ENCODE measurements at places on chromosomes 6 and 20. TPM values are rescaled to one million over a fixed set of nuclear protein-coding genes. Genes with fewer than 3 reads are reported as not detected.

GRCh38 chr20:62816884-62817873 is at the start of gene COL9A3:
COL9A3 (plus strand) TSS chr20:62817050; CDS start chr20:62817065, 15 bp downstream.
- DNase-seq, result no peak

- peak; percentile 90 for DNase-seq
These were observed 40.0 kb upstream of the APCDD1L start for GRCh38 chr20:58555078-58555765.

The MCCD1 gene
- total RNA-seq, result not detected

GRCh38 chr6:107398001-107398400 is 61.4 kb downstream of the PDSS2 start:
- DNase-seq, result no peak

The ERVFRD-1 gene
- not detected for total RNA-seq

The ARID1B gene
- total RNA-seq, result 75.4 TPM

The APOBEC2 gene
- not detected for total RNA-seq

DNA sequence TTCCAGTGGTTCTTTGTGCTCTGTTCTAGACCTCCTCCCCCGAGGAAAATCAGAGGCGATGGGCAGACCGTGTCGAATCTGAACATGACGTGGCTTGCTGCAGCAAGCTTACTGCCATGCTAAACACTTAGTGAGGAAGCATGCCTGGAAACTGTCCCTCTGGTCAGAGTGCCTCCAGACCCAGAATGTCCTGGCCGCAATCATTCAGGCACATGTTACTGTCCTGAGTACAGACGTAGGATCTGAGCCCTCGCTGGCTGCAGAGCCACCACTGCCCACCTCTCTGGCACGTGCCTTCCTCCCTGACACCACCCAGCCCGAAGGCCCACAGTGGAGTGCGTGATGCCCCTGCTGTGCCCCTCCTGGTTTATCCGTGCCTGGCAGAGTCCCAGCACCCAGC is 163.6 kb downstream of the SYNDIG1 start:
- DNase-seq, result peak; percentile 29

DNA sequence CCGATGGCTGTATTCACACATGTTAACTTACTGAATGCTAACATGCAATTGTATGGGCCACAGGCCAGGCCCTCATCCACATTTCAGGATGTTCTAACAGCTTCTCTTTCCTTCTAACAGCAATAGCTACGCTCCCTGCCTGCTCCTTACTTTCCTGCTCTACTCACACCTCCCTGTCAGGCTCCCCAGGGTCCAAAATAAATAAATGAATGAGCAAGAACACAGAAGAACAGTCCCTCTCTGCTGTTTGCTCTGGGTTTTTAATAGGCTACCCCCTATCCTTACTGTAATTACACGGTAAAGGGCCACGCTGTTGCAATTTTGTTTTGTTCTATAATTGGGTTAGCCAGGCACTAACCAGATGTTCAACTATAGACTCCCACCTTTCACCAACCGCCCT is 135.6 kb downstream of the GMDS start:
- DNase-seq, result no peak

DNA sequence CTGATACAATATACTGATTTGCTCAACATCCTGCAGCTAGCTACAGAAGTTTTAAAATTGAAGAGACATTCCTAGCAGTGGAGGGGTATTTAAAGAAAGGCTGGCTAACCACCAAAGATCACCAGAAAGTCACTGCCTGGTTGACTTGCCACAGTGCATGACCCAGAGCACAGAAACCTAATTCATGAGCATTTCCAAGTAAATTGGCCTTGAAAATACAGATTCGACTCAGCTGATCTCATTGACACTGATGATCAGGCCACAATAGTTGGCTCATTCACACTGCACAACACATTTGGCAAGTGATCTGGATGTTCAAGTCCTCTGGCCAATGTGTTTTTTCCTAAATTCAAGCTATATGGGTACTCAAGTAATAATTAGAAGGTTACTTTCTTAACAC is 13.3 kb upstream of the TDRD6 start:
- no peak for DNase-seq

DNA sequence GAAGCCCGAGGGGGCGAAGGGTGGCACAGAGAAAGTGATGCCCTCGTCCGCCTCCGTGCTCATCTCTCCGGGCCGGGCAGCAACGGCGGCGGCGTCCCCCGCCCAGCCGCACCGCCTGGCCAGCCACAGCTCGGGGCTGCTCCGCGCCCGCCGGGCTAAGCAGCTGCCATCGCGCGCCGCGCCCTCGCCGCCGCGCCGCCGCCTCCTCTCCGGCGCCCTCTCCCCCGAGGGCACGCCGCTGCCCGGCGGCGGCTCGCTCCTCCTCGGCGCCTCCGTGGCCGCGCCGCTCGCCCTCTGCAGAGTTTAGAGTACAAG is 225 bp downstream of the MAP3K5 start:
- no peak for DNase-seq

The BMP6 gene
- total RNA-seq, result 2.8 TPM

DNA sequence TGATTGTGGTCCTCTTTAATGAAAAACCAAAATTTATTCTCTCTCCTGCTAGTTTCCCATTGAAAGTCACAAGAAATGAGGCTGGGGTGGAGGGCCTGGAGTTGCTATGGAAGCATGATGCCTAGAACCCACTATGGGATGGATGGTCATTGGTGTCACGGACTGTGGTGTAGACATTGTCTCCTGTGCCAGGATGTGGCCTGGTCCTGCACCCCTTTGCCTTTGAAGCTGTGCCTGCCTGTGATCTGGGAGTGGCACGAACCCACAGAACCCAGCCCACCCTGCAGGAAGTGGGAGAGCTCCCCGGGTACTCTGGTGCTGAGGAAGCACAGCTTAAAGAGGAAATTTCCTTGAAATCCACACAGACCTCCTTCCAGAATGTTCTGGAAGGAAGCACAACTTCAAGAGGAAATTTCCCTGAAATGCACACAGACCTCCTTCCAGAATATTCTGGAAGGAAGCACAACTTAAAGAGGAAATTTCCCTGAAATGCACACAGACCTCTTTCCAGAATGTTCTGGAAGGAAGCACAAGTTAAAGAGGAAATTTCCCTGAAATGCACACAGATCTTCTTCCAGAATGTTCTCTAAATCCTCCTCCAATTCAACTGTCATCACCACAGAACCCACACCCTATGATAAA is 105.6 kb downstream of the CDH26 start:
- no peak for DNase-seq

- no peak for DNase-seq
These were observed 191.7 kb upstream of the ZNF217 start for GRCh38 chr20:53785320-53785719.

- DNase-seq, result no peak
These were observed at the start of gene HNF4A for GRCh38 chr20:44355498-44356352. HNF4A (plus strand) TSS chr20:44355699; CDS start chr20:44355805, 106 bp downstream.

DNA sequence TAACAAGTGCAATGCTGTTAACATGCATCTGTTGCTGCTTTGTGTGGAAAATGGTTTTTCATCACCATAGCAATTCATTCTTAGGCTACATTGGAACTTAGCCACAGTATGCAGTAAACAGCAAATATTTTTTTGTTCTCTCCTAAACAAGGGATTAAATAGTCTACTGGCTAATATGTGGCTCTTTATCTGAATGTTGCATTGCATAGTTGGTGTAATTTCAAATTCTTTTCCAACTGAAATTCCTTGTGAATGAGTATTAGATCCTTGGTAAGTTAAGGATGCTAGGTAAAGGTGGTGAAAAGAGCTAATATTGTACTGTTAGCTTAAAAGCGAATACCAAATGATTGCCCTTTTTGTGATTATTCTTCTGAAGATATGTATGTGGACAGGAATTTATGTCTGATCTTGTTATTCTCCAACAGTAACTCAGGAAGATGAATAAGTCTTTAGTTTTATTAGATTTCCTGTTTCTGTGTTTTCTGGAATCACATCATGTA is 958 bp downstream of the MLIP start:
- DNase-seq, result peak; percentile 47

DNA sequence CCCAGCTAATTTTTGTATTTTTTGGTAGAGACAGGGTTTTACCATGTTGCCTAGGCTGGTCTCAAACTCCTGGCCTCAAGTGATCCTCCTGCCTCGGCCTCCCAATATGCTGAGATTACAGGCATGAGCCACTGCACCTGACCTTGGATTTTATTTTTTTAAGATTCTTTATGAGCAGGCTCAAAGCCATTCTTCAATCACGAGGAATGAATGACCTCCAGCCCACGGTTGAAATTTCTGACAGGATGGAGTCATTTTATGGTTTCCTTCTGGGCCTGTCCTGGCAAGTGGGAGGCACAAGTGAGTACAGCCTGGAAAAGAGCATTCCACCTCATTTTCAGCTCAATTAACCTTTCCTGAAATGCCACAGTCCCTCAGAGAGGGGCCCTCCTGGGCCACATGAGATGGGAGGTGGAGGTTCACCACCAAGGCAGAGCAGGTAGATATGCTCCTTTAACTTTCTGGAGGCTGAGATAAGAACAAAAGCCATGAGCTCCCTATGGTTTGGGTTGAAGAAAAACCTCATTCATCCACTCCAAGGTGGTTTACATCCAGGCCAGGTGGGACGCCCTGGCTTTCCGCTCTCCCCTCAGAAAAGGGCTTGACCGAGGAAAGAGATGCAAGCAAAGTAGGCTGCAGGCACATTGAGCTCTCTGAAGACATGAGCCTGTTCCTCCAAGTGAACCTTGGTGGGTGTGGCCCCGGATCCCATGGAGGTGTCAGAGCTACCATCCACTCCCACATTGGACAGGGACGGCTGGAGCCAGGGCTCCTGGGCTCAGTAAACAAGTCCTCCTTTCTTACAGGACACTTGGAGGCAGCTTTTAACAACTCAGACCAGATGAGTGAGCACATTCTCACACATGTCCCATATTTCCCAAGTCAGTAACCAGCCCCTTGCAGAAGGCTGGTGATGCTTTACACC is 208.5 kb upstream of the SSTR4 start:
- DNase-seq, result no peak
